NCI-H82 (cell line): ENCODE measurements at places on chromosomes 7 and 10.

DNA sequence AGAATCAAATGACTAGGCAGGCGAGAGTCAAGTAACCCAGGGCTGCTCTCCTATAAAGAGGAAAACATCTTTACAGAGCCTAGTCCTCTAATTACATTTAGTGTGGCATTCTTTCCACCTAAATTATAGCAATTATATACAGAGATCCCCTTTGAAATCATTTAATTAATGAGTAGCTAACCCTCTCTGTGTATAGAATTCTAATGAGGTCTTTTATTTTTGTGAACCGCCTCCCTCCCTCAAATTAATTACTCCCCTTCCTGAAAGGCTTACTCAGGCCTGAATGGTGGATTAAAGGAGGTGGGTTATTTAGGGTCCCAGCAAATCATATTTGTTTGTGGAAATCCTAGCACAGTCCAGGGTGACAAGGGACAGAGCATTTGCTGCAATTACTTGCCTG is 551.8 kb downstream of the SORCS3 start:
- DNase-seq, result peak; percentile 4

DNA sequence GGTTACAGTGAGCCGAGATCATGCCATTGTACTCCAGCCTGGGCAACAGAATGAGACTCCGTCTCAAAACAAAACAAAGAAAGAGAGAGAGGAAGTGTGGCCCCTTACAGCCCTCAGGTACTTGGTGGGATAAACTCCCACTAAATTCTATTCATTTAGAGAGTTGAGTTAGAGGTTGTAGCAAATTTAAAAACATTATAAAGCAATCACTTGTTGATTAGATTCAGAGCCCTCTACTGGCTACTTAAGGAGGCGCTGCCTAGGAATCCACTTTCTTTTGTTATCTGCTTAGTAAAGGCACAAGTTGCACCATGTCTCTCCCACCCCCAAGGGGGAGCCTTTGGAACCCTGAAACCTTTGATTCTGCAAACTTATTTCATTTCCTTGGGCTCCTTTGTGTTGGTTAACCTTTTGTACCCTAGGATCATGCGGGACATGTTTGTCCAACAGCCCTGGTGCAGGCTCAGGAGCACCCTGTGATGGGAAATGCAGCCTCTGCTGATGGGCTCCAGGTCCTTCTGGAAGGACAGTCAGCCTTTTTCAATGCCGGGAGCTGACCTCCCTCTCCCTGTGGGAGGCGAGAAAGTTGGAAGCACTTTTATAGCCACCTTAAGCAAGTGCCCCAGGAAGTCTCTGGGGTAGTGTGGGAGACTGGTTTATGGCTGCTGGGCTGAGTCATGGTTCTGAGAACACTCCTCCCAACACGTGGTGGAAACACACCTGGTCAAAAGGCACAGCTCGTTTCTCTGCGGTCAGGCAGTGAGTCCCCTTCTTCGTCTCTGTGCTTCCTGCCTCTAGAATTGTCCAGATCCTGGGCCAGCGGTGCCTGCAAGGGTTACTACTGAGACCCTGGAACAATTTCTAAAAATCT is 2.3 kb downstream of the HKDC1 start:
- peak; percentile 68 for DNase-seq

GRCh38 chr7:113487925-113488731 is 369.8 kb upstream of the SMIM30 start:
- DNase-seq, result no peak

DNA sequence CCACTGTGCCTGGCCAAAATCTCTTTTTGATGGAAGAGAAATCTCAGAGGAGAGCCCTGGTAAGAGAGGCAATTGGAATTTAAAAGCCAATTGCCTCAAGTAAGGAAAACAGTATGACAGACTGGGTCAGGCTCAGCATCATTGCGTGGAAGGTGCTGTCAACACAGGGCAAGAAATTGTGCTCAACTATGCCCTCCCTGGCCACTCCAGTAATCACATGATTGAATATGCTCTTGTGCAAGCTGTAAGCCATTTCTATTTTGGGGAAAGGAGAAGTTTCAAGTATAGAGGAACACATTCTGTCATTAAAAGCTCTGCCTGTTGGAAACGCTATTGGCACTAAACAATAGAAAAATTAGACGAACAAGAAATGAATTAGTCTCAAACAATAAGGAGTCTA is 1127.7 kb downstream of the REEP3 start:
- peak; percentile 41 for DNase-seq

GRCh38 chr7:106823631-106824030 is 41.5 kb upstream of the PIK3CG start:
- DNase-seq, result no peak

DNA sequence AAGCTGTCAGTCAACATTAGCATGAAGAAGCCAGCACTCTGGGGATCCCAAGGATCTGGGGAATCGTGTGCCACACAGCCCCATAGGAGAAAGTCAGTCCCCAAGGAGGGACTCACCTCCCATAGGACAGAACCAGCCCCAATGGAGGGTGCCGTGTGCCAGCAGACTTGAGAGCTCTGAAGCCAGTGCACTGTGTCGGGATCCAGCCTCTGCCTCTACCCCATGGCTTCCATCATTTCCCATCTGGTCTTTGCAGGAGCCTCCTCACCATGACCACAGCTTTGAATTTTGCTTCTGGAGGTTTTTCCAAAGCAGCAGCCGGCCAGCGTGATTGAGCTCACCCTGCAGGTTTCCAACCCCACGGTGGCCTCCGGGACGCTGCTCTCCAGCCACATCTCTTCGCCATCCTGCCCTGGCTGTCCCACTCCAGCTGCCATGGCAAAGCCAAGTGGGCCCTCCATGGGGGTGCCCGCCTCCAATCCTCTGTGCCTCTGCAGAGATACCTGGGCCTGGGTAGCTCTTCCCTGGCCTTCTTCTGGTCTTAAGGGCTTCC is 171.8 kb upstream of the SHH start:
- DNase-seq, result no peak

GRCh38 chr10:4532467-4532866 is 293.5 kb upstream of the AKR1E2 start:
- no peak for DNase-seq

DNA sequence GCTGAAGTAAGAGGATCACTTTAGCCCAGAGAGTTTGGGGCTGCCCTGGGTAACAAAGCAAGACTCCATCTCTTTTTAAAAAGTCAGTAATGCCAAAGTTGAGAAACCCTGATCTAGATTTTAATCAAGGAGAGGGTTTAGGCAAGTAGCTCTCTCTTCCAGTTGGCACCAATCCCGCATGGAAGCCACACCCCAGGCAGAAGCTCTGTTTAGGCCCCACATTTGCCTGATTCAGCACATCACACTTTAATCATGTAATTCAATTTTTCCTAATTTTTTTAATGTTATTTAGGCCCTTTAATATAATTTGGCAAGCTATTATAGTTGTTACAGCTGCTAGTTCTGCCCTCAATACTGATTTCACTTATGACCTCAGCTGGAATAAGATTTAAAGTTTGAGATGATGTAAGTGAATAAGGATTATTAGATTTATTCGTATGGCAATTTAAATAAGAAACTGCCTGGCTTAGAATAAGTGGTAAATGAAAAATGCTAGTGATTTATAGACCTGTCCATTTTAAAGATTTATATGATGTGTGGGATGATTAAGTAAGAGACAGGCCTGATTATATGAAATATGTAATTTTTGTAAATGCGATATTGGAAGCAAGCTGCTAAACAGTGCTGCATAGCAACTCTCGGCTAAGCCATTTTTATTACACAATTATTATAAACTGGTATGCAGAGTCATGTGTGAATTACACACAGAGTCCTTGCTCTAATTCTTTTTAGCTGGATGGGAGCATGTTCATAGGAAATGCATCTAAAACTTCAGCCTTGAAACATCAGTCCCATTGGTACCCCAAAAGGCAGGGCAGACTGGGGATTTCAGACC is 80.2 kb upstream of the NFE2L3 start:
- no peak for DNase-seq

- peak; percentile 89 for DNase-seq
Observed at GRCh38 chr7:51160990-51161615, 155.5 kb downstream of the COBL start.

GRCh38 chr7:151249034-151249731 is 689 bp upstream of the SMARCD3 start:
- no peak for DNase-seq

DNA sequence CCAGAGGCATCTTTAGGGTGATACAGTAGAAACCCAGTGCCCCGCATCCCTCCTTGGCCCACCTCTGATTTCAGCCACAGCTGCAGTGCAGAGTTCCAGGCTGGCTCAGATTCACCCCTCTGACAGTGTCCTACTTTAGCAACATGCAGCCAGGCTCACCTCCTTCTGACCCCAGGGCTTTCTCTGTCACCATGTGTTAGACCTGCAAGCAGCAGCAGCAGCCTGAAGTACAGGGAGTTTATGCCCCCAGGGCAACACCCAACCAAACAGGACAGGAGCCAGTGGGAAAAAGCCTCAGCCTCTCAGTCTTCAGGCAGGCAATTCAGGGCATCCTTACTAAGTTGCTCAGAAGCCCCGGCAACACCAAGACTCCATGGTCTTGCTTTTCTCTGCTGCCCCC is 109.0 kb upstream of the PLXNA4 start:
- no peak for DNase-seq

DNA sequence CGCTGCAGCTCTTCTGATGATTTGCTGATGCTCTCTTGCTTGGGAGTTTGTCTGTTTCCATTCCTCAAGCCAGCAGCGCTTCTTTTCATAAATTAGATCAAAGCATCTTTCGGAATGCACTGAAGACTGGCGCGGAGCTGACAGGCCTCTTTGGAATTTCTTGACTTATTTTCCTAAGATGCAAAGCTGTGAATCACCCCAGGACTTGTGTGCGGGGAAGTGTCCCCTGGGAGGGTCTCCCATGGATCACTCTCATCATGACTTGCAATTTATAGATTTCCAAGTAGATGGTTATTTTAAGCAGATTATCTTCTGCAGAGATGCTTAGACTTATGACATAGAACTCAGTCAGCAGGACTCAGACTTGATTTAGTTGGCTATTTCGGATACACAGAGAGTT is 467.2 kb downstream of the TCERG1L start:
- DNase-seq, result no peak

DNA sequence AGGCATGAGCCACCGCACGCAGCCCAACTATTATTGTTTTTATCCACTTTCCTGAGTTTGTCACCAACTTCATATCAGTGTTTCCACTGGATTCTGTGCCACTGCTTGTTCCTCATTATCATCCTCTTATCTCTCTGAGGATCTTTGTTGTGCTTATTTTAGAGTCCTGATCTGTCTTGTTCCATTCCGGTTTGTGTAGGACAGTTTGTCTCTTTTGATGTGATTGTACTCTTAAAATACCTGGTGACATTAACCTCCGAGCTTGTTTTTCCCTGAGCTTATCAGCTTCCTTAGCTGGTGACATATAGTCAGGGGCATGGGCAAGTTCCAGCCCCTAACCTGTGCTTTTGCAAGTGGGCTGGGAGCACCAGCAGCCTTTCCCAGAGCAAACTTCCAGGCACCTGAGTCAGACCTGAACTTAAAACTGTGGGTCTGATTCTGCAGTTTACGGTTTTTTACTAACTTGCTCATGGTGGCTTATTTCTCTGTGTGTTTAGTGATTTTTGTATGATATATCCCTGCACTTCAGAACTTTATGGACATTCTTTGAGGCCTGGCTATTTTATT is 23.1 kb upstream of the FMC1 start:
- DNase-seq, result no peak

GRCh38 chr7:158811461-158811860 is 17.8 kb downstream of the ESYT2 start:
- DNase-seq, result no peak

DNA sequence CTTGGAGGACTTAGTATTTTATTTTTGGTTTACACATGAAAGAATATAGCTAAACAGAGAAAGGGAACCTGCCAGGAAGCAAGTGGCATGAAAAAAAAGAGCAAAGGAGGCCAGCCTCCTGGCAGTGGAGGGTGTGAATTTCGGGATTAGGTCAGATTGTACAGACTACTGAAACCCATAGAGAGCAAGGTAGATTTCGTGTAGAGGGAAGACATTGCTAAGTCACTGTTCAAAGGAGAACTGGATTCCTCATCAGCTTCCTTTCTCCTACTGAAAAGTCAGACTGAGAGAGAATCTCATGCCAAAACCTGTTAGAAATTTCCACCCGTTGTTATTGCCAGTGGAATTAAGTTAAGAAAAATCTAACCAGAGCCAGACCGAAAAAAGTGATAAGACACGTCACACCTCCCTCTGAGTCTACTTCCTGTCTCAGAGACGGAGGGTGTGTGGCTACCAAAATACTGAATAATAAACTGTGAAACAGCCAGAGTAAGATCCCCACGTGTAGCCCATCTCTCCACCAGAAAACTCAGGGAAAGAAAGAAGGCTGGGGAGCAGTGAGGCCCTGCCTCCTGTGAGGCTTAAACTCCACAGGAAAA is 118.8 kb downstream of the SKIDA1 start:
- no peak for DNase-seq

- DNase-seq, result no peak
Observed at GRCh38 chr10:9437131-9437530, 1382.6 kb downstream of the GATA3 start.

- no peak for DNase-seq
Observed at GRCh38 chr10:90916392-90917237, 4.3 kb downstream of the ANKRD1 start.

- DNase-seq, result peak; percentile 51
Observed at GRCh38 chr10:14381475-14381874, 50.8 kb upstream of the FRMD4A start.

DNA sequence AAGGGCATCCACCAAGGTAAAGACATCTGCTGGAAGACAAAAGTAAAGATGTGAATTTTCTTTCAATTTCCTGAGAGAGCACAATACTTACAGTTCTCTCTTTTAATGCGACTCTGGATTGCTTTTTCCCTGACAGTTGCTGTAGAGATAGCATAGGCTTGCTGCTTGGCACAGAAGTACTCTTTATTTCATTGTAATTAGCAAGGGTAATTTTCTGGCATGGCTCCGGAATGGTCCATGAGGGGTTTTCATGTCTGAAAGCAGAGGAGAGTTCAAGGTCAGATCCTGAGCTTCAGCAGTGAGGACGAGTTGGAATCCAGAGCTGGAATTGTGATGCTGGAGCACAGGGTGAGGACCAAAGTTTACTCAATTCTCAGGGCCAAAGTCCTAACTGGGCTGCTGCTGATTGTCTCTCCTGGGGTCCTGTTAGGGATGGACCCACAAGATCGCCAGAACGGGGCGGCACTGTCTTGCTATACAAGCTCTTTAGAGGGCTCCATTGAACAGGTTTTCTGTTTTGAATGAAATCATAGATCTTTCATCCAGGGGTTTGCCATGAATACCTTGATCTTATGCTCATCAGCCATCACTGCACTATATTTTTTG is 190.0 kb upstream of the MKI67 start:
- no peak for DNase-seq

DNA sequence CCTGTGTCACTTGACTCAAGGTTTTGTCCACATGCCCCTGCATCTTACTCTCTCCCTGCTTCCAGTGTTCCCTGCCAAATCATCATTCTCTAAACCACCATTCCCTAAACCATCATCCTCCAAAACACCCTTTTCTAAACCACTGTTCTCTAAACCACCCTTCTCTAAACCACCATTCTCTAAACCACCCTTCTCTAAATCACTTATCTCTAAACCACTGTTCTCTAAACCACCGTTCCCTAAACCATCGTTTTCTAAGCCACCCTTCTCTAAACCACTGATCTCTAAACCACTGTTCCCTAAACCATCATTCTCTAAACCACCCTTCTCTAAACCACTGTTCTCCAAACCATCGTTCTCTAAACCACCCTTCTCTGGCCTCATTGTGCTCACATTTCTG is 142.1 kb downstream of the CXCL12 start:
- no peak for DNase-seq

- no peak for DNase-seq
Observed at GRCh38 chr10:22934726-22935125, 6.9 kb downstream of the ARMC3 start.

GRCh38 chr10:128178302-128178958 is 52.2 kb upstream of the MKI67 start:
- DNase-seq, result peak; percentile 51
